ENCODE measurements at places on chromosomes 2 and 18. TPM values are rescaled to one million over a fixed set of nuclear protein-coding genes. Genes with fewer than 3 reads are reported as not detected.

Gene AGXT
- total RNA-seq: not detected

Gene HNMT
- not detected for total RNA-seq

Gene LBH
- total RNA-seq: 151 TPM

Gene HOXD10
- not detected for total RNA-seq

Gene FAM237A
- total RNA-seq: not detected
